ENCODE measurements at places on chromosomes 1 and 21. TPM values are rescaled to one million over a fixed set of nuclear protein-coding genes. Genes with fewer than 3 reads are reported as not detected.

Gene PAQR6
- 10.6 TPM for polyA plus RNA-seq

GRCh38 chr1:79040424-79041082 is 34.0 kb upstream of the ADGRL4 start:
- no peak for DNase-seq

- DNase-seq = no peak
Measured at GRCh38 chr1:162882248-162882674, 21.3 kb upstream of the CCDC190 start.

DNA sequence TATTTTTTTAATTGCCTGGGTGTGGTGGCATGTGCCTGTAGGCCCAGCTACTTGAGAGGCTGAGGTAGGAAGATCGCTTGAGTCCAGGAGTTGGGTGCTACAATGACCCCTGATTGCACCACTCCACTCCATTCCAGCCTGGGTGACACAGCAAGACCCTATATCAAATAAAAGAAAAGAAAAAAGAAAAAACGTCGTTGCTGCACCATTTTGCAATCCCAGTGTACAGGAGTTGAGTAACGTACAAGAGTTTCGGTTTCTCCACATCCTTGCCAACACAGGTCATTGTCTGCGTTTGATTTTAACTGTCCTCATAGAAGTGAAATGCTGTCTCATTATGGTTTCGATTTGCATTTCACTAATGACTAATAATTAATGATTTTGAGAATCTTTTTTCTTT is 7.9 kb downstream of the ZNF684 start:
- no peak for DNase-seq

DNA sequence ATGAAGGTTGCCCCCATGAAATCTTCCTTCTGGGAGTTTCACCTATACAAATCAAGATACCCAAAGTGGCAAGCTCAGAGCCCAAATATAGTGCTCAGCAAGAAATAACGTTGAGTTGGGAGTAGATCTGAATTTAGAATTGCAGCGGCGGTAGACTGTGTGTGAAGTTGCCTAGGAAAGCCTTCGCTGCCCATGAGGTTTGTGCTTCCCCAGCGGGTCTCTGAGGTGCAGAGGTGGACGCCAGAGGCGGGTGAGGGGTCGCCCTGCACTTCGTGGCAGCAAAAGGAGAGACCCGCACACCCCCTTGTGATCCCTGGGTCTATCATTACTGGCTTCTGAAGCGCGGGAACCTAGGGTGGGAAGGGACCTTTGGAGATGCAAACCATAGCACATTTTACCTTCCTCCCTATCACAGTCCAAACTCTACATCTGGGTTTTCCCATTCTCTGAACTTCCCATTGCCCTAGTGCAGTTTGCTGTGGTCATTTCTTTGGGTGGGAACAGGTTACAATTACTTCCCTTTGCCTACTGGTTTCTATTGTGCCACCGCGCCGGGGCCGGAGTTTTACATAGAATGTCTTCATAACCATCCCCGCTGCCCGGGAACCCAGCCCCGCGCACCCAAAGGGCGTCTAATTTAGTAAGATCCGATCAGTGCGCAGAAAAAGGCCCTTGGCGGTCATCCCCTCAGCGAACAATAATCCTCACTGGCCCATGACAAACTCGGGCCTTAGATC is 5.2 kb downstream of the TBX15 start:
- no peak for DNase-seq

- no peak for DNase-seq
Measured at GRCh38 chr1:3536420-3537195, 74.7 kb downstream of the MEGF6 start.

DNA sequence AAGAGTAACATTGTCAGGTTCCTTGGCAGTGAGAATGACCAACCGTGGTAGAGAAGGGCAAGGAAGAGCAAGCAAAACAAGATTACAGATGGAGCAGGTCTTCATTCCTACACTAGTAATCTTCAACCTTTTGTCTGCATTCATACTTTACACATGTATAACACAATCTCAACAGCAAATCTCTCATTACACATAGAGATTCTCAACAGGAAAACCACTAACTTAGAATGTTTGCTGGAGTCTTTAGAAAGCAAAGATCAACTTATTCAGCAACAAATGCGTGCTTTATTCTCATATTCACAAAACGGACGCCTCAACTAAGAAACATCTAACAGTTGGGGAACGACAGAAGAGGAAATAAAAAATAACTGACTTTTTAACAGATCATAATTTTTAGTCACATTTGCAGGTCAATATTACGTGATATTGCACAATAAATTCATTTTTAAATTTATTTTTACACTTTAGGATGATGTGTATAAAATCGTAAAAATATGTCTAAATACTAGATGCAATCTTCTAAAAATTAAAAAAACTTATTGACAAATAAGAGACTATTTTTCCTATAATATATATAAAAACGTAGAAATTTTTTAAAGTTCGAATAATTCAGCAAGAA is 82.9 kb downstream of the ARID4B start:
- no peak for DNase-seq

GRCh38 chr1:110067893-110068645 is 2.4 kb downstream of the ALX3 start:
- DNase-seq = no peak

Gene TNFRSF4
- polyA plus RNA-seq = not detected

- peak; percentile 58 for DNase-seq
Measured at GRCh38 chr1:156379420-156380165, 10.6 kb downstream of the RHBG start.

DNA sequence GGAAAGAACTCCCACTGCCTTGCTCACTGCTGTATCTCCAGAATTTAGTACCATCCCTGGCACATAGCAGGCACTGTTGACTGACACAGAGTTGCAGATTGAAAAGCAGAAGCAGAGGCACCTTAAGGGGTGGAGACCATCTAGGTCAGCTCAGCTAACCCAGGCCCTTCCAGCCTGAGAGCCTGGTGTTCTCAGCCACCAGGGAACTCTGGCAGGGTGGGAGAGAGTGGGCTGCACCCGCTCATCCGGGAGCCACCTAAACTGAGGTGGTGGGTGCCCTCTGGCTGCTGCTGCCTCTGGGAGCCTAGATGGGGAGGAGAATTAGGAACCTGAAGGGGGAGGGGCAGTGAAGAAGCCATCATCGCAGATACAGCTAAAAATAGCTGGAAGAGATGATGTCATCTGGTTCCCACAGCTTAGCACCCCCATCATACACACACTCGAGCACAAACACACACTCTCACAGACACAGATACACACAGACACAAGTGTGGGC is 1.5 kb upstream of the TSPAN1 start:
- DNase-seq = no peak

DNA sequence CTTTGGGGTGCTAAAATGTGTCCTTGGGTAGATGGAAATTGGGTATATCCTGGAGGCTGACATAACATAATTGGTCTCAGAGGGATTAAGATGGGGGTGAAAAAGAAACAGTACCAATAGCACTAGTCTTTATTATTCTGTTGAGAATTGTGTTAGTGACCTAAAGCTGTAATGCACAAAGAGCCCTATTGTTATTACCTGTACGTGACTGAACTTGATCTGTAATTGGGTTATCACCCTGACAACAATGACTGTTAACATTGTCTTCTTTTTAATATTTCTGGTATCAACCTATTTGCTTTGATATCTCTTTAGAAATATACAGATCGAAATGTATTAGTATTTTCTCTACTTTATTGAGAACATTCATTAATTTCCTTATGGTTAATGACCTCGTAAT is 147.6 kb downstream of the NEK7 start:
- DNase-seq = no peak

- no peak for DNase-seq
Measured at GRCh38 chr1:208977012-208977411, 606.5 kb upstream of the CAMK1G start.

DNA sequence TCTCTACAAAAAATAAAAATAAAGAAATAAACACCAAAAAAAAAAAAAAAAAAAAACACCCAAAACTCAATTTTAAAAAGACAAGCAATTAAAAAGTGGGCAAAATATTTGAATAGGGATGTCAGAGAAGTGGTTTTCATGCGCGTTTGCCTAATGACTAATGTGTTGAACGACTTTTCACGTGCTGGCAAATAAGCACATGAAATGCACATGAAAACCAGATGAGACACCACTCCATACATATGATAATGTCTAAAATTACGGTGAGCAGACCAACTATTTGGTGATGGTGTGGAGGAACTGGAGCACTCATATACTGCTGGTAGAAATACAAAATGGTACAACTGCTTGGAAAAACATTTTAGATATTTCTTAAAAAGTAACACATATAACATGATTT is 39.4 kb upstream of the UHMK1 start:
- DNase-seq = no peak

Gene OR2M3
- not detected for polyA plus RNA-seq

DNA sequence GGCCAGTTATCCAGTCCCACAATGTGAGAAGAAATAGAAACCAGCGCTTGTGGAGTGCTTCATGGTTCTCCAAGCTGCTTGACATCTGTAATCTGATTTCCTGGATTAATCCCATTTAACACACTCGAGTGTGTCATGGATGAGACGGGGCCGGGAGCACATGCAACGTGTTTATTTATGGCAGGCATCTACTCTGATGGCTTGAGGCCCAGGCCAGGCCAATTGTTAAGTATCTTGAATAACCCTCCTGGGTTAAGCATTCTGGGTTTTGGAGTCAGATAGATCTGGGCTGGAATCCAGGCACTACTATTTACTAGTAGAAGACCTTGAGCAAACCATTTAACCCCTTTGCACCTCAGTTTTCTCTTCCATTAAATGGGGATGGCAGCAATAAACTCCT is 37.5 kb upstream of the LAPTM5 start:
- no peak for DNase-seq

Gene CAPN8
- 0.39 TPM for polyA plus RNA-seq

- DNase-seq = no peak
Measured at GRCh38 chr1:20720631-20721091, 2.9 kb upstream of the KIF17 start.

DNA sequence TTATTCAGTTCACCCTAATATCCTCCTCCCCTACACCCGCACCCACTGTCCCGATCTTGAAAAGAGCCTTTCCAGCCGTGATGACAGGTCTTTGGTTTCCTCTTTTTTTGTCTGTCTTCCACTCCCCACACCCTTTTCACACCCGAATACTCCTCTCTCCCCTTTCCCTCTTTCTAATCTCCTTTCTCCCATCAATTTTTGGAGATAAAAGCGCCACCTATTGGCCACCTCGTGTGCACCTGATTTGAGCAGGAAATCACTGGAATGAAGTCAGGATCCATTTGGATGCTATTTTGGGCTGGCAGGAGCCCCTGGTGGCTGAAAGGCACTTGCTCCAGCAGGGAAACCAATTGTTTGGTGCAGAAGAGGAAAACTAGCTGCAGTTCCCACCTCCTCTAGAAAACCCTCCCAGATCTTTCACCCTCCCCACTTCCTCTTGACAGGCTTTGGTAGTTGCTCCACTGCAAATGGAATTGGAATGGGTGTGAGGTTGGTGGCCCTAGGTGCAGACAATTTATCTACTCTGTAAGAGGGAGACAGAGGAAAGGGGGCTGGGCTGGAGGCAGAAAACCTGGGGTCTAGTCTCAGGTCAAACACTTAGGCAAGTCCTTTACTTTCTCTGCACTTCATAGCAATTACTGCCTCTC is 8.4 kb downstream of the FOXE3 start:
- peak; percentile 63 for DNase-seq

DNA sequence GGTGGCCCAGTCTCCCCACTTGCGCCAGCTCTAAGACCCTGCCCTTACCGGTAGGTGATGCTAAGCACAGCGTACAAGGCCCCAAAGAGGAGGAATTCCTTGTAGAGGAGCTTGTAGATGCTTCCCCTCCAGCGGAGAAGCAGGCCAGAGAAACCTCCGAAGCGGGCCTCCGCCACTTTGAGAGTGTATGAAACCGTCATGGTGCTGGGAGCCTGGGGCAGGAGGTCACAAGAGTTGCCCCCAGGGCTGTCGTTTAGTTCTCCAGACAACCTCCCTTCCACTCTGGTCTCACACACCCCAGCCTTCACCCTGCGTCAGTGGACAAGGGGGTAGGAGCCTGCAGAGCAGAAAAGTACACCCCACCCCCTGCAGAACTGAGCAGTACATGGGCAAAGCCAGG is 464 bp downstream of the BEST4 start:
- DNase-seq = no peak

Gene HMGCS2
- polyA plus RNA-seq = not detected

DNA sequence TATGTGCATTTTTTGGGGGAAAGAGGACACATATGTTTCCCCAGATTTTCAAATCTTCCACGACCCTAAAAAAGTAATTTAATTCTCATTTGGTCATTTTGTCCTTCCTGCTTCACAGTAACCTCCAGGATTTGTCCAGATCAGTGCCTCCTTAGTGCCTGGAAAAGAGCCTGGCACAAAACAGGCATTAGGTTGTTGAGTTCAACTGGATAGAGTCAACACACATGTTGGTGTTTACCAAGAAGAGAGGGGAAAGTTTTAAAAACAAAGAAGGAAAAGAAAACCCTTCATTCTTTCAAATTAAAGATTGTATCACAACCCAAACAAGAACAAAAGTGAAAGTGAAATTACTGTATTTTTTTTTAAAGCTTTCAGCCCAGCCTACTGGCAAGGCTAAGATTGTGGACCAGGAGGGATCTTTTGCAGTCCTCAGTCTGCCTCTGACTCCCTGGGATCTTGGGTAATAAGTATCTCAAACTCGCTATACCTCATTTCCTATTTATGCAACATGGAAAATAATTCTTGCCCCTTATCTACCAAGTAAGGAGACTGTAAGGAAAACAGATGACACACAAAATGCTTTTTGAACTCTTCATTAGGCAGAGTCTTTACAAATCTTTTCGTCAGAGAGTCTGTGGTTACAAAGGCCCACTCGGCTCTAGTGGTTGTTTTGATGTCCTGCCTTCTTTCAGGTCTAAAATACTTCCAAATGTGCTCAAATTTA is 57.8 kb downstream of the ZNF281 start:
- DNase-seq = peak; percentile 28

DNA sequence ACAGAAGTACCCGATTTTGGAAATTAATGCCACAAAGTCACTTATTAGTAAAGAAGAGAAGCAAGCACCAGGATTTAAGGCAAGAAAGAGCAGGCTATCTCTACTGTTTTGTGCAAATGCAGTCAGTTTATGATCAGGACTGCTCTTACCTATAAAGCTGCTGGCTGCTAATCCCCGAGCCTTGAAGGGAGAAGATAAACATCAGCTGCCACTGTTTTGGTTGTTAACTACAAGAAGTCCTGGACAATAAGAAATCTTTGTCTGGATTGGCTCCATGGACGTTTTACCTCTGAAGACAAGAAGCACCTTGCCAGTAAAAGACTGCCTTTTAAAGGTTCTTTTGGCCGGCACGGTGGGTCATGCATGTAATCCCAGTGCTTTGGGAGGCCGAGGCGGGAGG is 21.4 kb downstream of the FRRS1 start:
- DNase-seq = no peak

All from A549 (cell line).